OCI-M1 (cell line): ENCODE measurements at places on chromosomes 5 and 9.
A peak's percentile ranks its signal among the peaks of the same experiment; 100 is the strongest.

GRCh38 chr9:107688728-107689127 lies 199.2 kb upstream of the KLF4 start:
- DNase-seq: no peak

- peak; percentile 49 for DNase-seq
Observed at GRCh38 chr9:79489261-79490000, 82.3 kb upstream of the TLE4 start.

GRCh38 chr5:132496191-132496630 lies 5.6 kb upstream of the IRF1 start:
- DNase-seq: peak; percentile 97

DNA sequence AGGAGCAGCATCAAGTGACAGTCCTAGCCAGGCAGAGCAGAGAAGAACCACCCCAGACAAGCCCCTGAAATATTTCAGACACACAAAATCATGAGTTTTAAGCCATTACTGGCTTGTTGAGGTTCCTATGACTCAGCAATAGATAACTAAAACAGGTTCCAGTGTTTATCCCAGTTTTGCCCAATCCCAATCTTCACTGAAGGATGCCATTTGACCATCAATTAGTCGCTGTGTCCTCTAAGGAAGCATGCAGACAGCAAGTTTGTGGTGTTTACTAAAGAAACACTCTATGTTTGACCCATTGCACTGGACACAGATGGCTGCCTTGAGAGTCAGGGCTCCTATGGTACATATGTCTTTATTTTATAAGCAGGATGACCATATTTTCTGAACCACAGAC lies 186.7 kb downstream of the SYK start:
- no peak for DNase-seq

DNA sequence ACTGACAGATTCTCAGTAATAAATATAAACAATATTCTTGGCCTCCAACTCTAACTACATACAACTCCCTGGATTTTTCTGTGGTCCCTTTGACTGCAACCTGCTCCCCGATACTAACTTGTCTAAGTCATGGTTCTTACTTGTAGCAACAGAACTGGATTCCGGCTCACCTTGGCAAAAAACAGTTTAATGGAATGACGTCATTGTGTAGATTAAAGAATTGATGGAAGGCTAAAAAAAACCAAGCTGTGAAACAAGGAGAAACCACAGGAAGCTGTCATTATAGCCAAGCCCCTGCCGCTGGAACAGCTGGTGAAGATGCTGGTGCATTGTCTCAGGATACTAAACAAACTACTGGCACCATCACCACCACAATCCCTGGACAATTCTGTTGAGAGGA lies 11.4 kb upstream of the ADAMTS19 start:
- DNase-seq: no peak

GRCh38 chr5:178111925-178112324 lies 1.4 kb upstream of the N4BP3 start:
- DNase-seq: no peak

- DNase-seq: peak; percentile 40
Observed at GRCh38 chr5:131277875-131278740, 14.3 kb downstream of the CDC42SE2 start.

DNA sequence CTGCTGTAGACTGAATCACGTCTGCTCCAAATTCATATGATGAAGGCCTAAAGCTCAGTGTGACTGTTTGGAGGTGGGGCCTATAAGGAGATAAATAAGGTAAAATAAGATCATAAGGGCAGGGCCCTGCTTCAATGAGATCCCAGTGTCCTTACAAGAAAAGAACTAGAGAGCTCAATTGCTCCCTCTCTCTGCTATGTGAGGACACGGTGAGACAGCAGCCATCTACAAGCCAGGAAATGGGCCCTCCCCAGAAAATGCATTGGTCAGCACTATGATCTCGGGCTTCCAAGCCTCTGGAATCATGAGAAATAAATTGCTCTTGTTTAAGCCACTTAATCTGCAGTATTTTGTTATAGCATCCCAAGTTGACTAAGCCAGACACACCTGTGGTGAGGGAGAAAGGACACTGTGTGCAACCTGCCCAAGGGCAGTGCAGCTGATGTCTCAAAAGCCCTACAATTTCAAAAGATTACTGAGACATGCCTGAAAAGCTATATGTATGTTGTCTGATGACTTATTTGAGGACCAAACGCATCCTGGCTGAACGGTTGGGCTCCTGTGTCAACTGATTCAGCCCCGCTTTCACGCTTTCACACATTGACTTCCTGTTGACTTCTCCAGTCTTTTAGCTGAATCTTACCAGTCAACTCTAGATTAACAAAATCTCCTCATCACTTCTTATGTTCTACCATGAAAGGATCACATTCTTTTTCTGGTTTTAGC lies 13.2 kb downstream of the GZMK start:
- no peak for DNase-seq

- no peak for DNase-seq
Observed at GRCh38 chr9:98584059-98584458, 124.7 kb downstream of the GABBR2 start.

GRCh38 chr5:151523335-151523734 lies 67.8 kb downstream of the FAT2 start:
- peak; percentile 71 for DNase-seq

DNA sequence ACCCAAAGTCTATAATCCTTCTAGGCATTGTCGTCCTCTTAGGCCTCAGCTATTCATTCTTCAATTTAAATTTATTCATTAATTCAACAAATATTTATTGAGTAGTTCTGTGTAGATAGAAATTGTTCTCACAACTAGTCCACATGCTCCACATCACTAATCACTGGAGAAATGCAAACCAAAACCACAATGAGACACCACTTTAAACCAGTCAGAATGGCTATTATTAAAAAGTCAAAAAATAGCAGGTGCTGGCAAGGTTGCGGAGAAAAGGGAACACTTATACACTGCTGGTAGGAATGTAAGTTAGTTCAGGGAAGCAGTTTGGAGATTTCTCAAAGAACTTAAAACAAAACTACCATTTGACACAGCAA lies 51.1 kb upstream of the TNFSF15 start:
- no peak for DNase-seq

- DNase-seq: no peak
Observed at GRCh38 chr5:97297704-97298091, 114.7 kb upstream of the RIOK2 start.

DNA sequence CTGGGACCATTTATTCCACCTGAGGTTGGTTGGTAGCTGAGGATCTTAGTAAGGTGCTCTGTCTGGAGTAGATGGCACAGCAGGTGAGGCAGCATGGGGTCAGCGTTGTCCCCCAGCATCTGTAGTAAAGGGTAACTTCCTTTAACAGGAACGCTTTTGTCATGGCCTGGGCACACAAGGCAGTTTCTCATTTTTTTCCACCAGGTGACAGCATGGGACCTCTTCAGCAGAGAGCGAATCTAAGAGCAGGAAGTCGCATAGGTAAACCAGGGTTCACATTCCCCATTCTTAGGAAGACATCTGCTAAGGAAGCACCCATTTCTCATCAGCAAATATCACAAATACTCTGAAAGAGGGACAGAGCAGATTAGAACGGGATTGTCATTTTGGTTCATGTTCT lies 56.5 kb downstream of the GPR107 start:
- no peak for DNase-seq

- DNase-seq: peak; percentile 77
Observed at GRCh38 chr9:15400281-15400941, 22.3 kb upstream of the SNAPC3 start.

DNA sequence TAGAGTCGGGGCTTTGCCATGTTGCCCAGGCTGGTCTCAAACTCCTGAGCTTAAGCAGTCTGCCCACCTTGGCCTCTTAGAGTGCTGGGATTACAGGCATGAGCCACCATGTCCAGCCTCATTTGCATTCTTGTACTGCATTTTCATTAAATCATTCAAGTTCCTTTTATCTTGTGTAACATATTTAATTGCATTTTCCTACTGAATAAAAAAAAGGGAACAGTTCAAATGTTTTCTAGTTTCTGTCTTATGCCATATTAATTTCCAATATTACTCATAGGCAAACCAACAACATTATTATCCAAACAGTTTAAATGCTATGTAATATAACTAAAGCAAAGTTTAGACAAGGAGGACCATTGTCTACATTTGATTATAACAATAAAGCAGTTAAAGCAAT lies 6.1 kb downstream of the SLC31A1 start:
- no peak for DNase-seq
